Stimulated activated naive CD4-positive, alpha-beta T cell (primary cell): ENCODE measurements at places on chromosomes 5 and 9.

DNA sequence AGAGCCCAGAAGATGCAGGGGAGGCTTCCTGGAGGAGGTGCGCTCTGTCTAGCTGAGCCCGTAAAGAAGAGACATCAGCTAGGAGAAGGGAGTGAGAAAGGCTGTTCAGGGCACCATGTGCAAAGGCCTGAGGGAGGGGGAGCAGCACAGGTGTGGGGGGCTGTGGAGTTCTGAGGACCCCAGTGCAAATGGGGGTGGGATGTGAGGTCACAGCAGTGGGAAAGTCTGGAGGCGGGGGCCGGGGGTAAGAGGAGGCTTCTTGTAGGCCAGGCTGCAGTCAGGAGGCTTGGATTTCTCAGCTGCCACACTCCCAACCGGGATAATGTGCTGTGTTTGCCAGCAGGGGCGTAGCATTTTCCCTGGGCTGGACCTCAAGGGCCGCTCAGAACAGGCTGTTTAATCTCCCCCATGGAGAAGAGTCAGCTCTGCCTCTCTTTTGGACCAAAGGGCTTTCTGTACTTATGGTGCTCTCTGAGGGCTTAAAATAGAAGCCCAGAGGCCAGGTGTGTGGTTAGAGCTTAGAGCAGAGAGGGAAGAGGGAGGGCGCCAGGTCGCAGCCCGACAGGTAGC is 5.7 kb downstream of the NEURL1B start:
- no peak for DNase-seq

DNA sequence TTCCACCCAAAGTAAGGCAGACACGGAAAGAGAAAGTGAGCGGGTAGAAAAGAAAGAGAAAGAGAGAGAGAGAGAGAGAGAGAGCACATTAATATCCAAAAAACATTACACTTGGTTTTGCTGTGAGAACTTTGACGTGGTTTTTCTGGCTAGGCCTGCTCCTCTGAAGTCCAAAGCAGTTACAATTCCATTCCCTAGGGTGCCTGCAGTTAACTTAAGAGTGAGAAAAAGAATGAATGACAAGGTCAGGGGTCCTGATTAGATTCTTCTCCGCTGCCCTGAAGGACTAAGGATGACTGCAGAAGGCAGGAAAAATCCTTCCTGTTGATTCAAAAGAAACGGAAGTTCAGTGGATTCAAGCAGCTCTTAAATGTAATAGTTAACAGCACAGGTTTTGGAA is 589.8 kb downstream of the PRELID2 start:
- no peak for DNase-seq

DNA sequence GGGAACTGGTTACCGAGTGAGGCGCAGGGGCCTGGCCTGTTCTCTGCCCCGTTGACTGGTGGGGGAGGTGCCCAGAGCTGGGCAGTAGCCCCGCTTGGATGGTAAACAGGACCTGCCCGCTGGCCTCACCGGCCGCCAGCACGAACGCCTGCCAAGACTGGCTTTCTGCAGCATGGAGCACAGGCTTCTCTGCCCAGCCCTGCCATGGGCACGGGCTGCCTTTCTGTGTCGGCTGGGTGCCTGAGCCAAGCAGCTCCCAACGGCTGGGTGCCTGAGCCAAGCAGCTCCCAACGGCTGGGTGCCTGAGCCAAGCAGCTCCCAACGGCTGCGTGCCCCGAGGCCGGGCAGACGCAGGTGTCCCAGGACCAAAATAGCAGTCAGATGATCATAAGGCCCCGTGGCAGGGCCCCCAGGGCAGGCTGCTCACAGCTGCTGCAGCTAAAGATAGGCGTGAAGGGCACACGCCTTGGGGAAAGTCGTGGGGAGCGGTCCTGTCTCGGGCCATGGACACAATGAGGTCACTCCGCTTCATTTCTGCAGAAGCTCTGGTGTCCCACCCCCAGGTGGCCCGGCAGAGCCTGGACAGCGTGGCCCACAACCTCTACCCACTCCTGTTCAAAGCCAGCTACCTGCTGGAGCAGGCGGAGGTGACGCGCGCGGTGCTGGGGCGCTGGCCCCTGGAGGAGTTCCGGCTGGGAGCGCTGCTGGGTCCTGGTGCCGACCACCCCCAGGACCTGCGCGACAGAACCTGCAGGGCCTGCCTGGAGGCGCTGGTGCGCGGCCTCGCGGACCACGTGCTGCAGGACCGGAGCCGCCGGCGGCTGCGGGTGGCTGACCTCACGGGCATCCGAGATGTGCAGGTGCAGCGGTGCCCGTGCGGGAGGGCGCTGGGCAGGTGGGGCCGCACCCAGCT is at the start of gene LRRC14B:
Gene LRRC14B, plus strand, starts transcription at position 460 of the 913 bp plus-strand sequence. Its CDS starts 44 bp downstream, at position 504.
- no peak for DNase-seq

DNA sequence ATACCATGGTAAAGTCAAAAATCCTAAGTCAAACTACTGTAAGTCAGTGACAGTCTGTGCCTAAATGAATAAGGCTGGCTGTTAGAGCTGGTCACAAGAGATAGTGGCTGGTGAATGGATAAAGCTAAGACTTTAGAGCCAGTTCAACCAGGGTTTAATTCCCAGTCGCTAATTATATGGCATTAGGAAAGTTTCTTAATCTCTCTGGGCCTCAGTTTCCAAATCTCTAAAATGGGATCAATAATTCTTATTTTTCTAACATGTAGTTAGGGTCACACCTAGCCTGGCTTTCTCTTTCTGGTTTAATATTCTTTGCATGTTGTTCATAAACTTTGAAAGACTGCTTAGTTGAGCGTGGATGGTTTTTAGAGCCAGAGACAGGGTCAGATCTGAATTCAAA is 64.8 kb downstream of the SMIM15 start:
- no peak for DNase-seq

DNA sequence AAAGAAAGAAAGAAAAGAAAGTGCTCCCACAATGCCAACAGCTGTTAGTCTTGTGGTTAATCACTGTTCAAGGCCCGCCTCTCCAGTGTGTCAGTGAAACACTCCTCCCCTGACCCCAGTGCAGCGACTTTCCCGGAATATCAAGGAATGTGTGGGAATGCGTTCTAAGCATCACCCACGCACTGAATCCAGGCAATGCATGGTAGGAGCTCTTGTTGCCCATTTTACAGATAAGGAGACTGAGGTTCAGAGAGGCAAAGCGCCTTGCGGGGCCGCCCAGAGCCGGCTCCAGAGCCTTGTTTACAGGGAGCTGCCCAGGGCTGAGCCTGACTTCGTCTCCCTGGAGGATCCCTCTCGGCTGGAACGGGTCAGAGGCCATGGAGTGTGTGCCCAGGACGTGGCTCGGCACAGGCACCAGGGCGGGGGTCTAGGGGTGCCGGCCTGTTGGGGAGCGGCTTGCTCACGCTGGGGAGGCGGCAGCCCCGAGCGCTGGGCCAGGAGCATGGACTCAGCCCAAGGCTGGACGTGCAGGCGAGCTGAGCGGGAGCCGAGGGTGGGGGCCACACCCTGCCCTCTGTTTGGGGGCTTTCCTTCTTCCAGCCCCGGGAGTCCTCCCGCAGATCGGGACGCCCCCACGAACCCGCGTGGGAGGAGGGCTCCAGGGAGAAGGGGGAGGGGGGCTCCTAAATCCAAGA is 823 bp downstream of the ST6GALNAC6 start:
- no peak for DNase-seq

DNA sequence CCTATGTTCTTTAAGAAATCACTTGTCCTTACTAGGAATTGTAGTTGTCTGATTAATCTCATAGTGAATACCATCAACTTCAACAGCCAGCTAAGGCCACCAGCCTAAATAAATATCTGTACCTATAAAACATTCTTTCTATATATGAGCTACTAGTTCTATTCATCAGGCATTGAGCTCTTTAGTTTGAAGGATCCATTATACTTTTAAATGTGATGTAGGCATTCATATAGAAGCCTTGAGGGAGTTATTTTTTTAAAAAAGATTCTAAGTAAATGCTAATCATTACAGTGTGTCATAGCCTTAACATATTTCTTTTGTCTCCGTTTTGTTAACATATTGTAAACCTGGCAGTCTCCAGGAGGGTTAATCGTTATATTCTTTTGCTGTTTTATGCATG is 838.3 kb downstream of the PTPRD start:
- no peak for DNase-seq
